ENCODE measurements at places on chromosomes 7 and 10.

- DNase-seq, result no peak
These were observed 54.3 kb downstream of the FAM241B start for GRCh38 chr10:69684020-69684980.

DNA sequence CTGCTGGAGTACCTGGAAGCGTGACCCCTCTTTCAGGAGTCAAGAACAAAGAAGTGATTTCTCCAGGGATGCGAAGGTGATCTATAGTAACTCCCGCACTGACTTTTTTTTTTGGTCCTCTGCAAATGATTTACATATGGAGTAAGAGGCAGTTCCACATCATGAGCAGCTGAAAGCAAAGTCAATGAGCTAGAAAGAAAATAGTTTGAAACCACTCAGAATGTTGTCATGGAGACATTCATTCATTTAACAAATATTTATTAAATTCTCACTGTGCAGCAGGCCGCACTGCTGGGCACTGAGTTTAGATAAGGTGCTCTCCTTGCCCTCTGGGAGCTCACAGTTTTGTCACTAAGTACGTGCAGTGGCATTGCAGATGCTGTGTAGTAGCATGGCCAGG is 206.7 kb downstream of the CAMK1D start:
- no peak for DNase-seq

GRCh38 chr10:114615600-114616007 is 42.5 kb downstream of the ABLIM1 start:
- no peak for DNase-seq

DNA sequence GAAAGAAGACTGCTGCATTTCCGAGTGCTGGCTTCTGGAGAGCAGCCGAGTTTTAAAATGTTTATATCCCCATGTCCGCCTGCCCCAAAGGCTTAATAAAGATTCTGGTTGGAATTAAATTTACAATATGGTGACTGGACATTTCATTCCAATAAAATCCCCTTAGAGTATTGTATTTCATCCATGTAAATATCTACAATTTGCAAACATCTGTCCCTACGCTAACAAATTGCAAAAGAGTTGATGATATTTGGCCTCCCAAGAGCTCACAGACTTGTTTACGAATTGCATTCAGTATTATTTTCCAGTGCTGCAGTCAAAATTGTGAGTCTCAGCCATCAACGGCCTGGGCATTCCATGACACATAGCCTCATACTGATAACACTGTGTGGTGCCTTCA is 50.1 kb downstream of the PLEKHS1 start:
- DNase-seq, result no peak

GRCh38 chr7:69047151-69047754 is 551.0 kb upstream of the AUTS2 start:
- no peak for DNase-seq

All from head of caudate nucleus (tissue), 42 donors.